ENCODE measurements at places on chromosomes 1 and 21.

- no peak for DNase-seq
Observed at GRCh38 chr1:69706473-69706872, 138.8 kb downstream of the LRRC7 start.

DNA sequence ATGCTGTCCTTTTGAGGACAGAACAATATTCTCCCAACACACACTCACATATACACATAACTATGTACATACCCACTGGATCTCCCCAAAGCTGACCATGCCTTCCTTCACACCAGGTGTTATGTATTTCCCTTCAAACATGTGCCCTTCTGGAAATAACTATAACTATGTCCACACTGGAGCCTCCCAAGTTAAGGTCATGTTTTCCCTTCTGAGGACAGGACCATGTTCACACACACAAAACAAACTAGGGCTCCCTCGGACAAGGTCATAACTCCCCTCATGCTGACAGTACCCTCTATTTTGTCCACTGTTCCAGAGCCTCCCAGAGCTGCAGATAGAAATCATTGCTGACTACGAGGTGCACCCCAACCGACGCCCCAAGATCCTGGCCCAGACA lies 7.8 kb downstream of the MMACHC start:
- no peak for DNase-seq

GRCh38 chr21:16279731-16280581 lies 550.2 kb downstream of the USP25 start:
- DNase-seq: peak; percentile 61

DNA sequence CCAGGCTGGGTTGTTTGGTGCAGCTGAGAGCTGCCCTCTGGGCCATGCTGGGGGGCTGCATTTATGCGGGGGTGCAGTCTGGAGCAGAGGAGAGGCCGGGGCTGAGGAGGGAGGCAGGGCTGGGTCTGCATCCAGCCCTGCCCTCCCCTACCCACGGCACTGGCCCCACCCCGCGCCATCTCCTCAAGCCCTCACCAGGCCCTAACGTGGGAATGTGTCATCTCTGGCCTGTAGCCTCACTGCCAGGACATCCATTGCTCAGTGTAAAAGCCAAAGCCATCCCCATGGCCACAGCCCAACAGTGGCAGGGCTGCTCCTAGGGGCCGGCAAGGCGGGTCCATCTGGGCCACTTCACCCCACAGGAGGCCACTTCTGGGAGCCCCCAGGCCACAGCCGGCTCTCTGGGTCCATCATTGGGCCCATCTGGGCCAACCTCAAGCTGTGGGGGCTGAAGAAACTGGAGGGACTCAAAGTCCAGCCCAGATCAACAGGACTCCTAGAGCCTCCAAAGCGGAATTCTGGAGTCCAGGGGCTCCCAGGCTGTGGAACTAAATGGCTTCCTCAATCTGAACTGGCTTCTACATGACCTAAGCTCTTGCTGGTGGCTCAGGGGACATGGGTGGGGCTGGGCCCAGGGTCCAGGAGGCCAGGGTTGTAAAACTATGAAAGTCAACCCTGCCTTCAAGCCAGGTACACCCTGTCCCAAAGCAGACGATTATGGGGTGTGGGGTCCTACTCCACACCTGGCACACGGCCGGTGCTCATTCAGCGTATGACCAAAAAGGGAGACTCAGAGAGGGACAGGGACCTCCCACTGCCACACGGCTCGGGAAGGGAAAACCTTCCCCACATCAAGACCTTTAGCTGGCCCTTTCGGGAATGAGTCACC lies 32.6 kb downstream of the RUNX3 start:
- no peak for DNase-seq

DNA sequence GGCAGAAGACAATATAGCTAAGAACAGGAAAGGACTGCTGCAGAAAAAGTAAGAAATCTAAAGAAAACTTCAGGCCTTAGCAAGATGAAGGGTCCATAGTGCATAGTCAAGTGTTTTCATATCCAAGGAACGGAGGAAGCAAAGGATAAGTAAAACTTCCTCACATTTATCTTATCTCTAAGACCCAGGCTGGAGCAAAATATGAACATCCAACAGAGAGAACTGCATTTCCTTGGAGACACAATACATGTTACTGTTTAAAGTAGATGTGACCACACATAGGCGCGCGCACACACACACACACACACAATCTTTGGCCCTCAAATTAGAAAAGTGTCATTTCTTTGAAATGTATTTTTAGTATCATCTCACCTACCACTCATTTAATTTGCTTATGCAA lies 66.7 kb downstream of the TTLL7 start:
- no peak for DNase-seq

- no peak for DNase-seq
Observed at GRCh38 chr1:111542187-111542586, 38.8 kb upstream of the ADORA3 start.

GRCh38 chr1:83815330-83815729 lies 183.6 kb downstream of the TTLL7 start:
- peak; percentile 84 for DNase-seq

DNA sequence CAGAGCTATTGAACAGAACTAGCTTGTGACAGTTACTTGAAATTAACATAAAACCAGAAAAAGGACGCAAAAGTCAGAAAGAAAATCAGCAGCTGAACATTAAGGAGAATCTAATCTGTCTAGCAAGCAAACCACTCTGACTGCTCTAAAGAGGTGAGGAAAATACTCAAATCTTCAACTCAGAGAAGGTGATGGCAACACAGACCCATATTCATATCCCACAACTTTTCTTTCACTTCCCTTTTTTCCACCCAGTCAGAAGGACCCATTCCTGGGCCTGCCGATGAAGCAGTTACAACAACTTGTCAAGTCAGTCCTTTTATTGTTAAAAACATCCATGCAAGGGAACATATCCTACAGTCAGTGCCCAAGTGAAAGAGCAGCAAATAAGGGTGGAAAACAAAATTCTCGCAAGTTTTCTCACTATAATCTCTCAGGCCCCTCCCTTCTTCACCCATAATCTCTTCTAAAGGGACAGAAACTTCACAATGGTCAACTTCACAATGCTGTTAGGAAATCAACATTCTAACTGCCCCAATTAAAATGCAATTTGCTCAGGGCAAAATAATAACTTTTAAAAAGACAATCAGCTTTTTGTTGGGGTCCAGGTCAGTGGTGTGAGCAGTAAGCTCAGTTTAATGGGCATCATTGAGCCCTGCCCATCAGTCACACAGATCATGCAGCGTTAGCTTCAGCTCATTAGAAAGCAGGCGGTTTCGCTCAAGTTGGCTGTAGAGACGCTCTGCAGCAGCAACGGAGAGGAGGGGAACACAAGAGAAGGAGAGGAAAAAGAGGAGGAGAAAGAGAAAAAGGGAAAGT lies 3.6 kb upstream of the NUP210L start:
- no peak for DNase-seq

GRCh38 chr1:180428782-180429695 lies 73.3 kb downstream of the ACBD6 start:
- no peak for DNase-seq

DNA sequence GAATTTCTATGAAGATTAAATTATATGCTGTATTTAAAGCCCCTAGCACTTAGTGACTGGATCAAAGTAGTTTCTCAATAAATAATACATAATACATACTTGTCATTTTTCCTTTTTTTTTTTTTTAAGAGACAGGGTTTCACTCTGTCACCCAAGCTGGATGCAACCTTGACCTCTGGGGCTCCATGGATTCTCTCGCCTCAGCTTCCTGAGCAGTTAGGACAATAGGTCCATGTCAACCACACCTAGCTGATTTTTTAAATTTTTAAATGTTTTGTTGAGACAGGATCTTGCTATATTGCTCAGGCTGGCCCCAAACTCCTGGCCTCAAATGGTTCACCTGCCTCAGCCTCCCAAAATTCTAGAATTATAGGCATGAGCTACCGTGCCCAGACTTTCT lies 5.9 kb downstream of the ACADM start:
- no peak for DNase-seq
